ENCODE measurements at places on chromosomes 6 and 20.

DNA sequence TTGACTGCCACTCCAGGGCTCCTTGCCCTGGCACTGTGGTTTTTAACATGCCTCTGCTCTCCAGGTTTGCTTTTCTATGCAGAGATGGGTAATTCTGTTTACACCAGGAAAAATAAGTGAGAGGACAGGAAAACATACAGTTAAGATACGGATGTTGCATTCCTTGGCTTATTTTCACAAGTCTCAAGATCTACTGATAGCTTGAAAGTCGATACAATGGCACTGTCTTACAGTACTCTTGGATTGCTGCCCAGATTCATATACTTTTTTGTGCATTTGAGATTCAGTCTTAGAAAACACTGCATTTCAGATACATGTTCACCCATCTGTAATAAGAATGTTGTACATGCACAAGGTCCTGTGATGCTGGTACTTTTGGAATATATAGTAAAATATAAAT is 159.6 kb upstream of the FLRT3 start:
- no peak for DNase-seq

GRCh38 chr6:165707067-165707853 is 44.2 kb upstream of the PDE10A start:
- DNase-seq = no peak

GRCh38 chr20:22524393-22525015 is 59.9 kb downstream of the FOXA2 start:
- no peak for DNase-seq

DNA sequence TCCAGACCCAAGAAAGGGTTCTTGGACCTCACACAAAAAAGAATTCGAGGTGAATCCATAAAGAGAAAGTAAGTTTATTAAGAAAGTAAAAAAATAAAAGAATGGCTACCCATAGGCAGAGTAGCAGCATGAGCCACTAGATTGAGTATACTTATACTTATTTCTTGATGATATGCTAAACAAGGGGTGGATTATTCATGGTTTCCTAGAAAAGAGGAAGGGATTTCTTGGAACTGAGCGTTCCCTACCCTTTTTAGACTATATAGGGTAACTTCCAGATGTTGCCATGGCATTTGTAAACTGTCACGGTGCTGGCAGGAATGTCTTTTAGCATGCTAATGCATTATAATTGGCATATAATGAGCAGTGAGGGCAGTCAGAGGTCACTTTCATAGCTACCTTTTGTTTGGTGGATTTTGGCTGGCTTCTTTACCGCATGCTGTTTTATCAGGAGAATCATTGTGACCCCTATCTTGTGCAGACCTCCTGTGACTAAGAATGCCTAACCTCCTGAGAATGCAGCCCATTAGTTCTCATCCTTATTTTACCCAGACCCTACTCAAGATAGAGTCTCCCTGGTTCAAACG is 44.3 kb downstream of the TENT5A start:
- no peak for DNase-seq
